ENCODE measurements at places on chromosomes 7 and 10. TPM values are rescaled to one million over a fixed set of nuclear protein-coding genes. Genes with fewer than 3 reads are reported as not detected.

- DNase-seq: no peak
Observed at GRCh38 chr10:20200758-20201157, 384.5 kb downstream of the PLXDC2 start.

DNA sequence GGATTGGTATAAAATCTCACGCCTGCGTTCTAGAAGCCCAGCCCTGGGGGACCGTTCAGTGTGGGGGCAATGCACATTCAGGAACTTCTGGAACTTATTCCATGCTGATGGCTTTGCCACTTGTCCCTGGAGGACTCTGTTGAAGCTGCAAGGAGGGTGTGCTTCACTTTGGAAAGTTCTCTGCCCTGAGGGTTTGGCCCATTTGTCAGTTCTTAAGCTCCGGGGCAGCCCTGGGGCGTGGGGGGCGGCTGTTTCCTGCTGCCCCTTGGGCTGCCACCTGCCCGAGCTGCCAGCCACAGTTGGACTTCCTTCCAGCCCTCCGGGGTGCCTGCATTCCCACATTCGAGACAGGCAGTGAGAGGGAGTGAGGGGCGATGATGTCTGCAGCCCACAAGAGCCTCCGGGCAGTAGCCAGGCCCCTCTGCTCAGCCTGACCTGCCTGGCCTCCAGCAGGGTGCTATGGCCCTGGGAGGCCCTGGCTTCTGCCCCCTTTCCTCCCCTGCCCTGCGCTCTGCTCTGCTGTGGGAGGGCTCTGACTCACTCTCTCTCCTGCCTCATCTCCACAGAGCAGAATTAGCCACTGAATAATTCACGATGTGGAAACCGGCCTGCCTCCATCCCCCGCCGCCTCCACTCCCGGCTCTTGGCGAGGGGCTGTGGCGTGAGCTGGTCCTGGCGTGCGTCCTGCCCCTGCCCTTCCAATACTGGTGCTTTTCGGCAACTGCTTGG lies 1.9 kb downstream of the TTYH3 start:
- DNase-seq: peak; percentile 44

DNA sequence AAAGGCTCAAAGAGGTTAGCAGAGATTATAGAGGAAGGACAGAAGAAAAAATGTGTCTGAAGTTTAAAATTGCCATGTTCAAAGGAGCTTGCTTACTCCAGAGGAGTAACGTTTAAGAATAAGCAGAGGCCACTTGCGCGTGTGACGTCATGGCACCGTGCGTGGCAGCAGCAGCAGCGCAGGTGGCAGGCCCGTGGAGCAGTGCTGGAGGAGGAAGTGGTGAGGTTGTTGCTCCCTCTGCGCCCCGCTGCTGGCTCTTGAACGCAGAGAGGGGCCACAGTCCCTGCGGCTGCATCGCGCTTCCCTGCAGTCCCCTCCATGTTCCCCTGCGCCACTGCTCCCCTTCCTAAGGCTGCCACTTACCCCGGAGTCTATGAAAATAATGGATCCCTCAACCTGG lies 37.5 kb downstream of the GDI2 start:
- peak; percentile 22 for DNase-seq

DNA sequence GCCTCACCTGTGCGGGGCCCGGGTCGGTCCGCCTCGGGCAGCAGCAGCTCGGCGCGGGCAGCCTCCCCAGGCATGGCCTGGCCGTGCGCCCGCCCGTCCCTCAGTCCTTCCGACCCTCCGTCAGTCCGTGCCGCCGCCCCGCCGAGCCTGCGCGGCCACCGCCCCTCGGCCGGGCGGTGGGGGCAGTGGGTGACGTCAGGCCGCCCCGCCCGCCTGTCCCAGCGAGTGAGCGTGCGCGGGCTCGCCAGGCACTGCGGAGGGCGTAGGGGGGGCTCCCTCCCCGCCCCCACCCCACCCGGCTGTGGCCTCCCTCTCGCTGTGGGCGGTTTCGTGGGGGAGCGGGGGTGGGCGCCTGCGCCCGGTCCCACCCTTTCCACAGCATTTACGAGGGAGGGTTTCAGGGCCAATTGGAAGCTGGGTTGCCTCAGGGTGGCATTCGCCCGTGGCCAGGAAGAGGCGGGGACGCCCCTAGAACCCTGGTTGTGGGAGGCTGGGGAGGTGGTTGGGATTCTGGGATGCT lies at the start of gene NACAD:
Gene NACAD (minus strand): TSS at position 149 of the 520 bp plus-strand sequence. CDS start 75 bp downstream, at position 74.
- DNase-seq: peak; percentile 40

GRCh38 chr10:116995648-116996047 lies 9.3 kb downstream of the SHTN1 start:
- no peak for DNase-seq

DNA sequence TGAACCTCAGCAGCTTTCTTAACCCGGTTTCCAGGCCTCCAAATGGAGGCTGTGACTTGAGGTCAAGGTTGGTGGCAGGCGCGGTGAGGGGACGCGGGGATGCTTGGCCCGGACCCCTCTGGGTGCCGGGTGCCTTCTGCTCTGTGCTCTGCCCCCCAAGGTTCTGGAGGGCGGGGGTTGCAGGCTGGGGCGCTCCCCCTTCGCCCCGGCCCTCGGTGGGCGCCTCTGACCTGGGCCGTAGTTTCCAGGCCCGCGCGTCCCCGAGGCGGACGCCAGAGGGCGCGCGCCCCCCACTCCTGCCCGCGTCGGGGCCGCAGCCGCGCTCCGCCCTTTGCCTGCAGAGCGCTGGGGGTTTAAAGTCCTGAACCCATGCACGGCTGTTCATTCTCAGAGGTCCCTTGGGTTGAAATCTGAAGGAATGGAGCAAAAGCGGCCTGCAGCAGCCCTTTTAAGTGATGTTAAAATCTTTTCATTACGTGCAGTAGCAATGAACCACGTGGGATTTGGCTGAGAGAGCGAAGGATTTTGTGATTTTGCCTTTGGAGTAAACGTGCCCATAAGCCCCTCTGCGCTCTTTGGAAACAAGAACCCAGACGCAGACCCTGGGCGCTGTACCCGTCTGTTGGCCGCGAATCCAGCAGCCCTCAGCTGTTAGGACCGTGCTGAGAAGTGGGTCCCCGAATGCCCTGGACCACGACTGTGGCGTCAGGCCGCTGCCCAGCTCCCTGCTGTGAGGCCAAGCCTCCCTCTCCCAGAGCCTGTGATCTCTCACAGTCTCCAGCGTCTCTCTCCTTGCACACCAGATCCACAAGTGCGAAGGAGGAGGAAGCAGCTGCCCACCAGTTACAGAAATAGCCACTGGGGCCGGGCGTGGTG lies 135.0 kb downstream of the ACTR3B start:
- no peak for DNase-seq

Gene TMEM225B
- 0.54 TPM for total RNA-seq

Gene HNRNPA2B1
- total RNA-seq: 89.9 TPM

Gene CYP3A7
- total RNA-seq: not detected

Gene AP5Z1
- 53.3 TPM for total RNA-seq

Gene MRC1
- total RNA-seq: 0.27 TPM

Gene BMPER
- under 0.01 TPM for total RNA-seq

Gene SFTPA2
- total RNA-seq: not detected

Measured in hematopoietic multipotent progenitor cell (in vitro differentiated cells).